ENCODE measurements at places on chromosomes 5 and 9.

DNA sequence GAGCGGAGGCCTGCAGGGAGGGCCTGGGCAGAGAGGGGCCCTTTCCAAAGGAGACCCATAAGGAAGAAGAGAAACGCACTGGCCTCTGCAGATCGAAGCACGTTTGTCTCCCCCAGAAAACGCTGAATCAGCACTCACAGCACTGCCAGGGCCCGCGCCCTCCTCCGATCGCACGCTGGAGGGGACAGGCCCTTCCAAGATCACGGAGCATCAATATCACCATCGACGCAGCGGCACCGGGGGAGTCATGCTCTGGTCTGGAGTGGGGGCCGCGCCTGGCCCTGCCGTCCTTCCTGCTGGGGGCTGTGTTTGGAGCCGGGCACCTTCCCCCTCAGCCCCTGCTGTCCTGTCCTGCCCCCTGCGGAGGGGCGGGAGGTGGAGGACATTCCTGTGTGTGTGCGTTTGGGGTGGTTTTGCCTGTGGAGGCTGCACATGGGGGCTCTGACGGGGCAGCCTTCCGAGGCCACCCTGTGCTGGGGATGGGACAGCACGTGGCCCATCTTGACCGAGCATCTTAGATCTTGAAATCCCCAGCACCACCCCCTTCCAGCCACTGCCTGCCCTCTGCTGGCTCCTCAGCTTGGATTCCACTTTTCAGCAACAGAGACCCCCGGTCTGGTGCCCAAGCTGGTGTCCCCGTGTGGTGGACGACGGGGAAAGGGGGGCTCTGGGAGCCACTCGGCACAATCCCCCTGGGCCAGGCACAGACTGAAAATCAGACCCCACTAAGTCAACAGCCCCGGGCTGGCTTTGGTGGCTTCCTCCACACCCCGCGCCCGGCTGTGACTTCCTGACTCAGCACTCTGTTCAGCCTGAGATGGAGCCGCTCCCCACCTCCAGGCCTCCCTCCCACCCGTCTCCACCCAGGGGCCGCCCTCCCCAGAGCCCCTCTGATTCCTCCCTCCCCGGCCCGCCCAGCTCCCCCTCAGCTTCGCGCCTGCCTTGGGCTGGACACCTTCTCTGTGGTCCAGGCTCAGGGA lies 8.3 kb downstream of the TMEM250 start:
- DNase-seq = no peak

DNA sequence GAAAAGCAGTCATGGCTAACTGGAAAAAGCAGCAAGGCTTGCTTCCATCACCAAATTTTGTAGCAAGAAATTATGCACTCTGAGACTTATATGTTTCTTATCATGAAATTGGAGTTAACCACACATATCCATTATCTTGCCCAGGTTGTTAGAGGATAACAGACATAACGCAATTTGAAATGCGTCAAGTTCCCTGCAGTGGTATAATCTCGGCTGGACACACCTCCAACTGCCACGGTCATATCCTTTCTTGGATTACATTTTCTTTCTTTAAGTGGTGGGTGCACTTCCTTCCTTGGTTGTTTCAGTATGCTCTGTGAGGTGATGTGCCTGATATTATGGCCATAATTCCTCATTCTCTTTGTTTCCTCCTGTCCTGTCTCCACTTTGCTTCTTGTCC lies 695.0 kb upstream of the DMAC1 start:
- DNase-seq = no peak

- peak; percentile 24 for DNase-seq
Measured at GRCh38 chr9:128420651-128421481, at the start of gene CERCAM. Gene CERCAM, plus strand, starts transcription at chr9:128420857. Its CDS starts 21 bp downstream, at chr9:128420878.

GRCh38 chr9:1580215-1580614 lies 434.9 kb upstream of the SMARCA2 start:
- DNase-seq = no peak

- no peak for DNase-seq
Measured at GRCh38 chr9:97773091-97773490, 76.0 kb upstream of the XPA start.

GRCh38 chr9:25678147-25678666 lies at the start of gene TUSC1:
Gene TUSC1, minus strand, starts transcription at chr9:25678444. Its CDS starts 132 bp downstream, at chr9:25678312.
- DNase-seq = no peak

GRCh38 chr9:99199938-99200539 lies 21.7 kb downstream of the ALG2 start:
- no peak for DNase-seq

DNA sequence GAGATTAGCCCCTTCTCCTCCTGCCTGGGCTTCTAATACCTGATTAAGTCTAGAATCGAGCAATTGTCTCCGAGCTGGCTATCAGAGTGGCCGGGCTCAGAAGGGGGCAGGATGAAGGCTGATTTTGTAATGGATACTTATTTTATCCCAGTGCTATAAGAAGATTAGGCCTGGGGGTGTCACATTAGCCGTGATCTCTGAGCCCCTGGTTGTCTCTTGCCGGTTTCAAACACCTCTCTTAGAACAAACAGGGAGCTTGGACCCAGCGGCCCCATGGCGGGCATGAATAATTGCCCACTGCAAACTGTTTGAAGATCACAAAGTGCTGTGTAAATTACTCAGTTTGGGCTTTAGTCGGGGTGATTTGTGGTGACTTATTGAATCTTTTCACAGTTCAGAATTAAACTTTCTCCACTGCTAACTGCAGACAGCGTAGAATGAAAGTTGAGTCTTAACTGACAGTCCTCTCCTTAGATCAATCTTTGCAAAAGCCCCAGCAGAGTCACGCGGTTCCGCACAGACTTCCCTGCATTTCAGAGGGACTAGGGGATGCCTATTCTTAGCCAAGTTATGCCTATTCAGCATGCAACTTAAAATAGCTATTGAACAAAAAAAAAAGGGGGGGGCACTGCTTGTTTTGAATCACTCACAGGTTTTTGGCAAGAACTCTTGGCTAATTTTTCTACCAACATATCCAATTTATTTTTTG lies 200.6 kb upstream of the IRX1 start:
- DNase-seq = no peak

DNA sequence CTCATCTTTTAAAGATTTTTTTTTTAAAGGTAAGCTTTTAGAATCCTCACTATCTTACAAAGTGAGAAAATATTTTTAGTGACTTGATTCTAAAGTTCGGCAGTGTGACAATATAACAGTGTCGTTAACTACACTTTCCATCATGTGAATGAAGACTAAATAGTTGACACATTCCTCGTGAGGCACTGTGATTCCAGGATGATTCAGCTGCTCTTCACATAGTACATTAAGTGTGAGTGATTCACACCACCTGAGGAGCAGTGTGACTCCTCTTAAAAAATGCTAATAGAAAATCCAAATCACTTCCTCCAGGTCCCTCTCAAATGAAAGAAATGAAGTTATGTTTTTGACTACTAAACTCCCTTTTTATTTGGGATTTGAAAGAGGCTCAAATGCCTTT lies 589.5 kb downstream of the GABRG2 start:
- DNase-seq = no peak

DNA sequence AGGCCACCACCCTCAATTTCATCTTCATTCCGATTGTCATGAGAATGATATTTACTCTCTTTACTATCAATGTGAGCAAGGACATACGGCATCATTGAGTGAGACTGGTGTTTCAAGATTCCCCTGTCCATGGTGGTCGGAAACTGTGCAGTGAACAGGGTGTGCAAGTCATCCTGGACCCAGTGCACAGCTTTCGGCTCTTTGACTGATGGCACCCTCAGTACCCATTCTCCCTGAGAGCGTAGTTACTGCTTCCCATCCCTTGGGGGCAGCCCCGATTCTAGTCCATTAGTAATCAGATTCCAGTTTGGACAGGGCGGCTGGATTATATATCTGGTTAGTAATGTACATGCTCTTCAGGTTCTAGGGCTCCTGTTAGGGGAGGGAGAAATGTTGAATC lies 61.7 kb upstream of the SUB1 start:
- DNase-seq = no peak

- DNase-seq = no peak
Measured at GRCh38 chr5:140042393-140042642, 781 bp downstream of the NRG2 start.

GRCh38 chr5:77389746-77390145 lies 102.4 kb downstream of the WDR41 start:
- DNase-seq = no peak

DNA sequence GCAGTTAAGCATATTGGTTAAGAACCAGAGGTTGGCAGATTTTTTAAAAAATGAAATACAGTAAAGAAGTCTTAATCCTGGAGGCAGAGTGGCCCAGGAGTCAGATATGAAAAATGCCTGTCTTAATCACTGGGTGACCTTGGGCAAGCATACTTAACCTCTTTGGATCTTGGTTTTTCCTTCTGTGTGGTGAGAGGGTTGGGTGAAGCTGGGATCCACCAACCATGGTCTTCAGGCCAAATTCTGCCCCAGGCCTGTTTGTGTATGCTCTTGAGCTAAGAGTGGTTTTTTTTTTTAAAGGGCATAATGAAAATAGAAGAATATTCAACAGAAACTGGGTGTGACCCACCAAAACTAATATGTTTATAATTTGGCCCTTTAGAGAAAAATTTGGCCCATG lies 20.0 kb upstream of the TEX48 start:
- DNase-seq = no peak

DNA sequence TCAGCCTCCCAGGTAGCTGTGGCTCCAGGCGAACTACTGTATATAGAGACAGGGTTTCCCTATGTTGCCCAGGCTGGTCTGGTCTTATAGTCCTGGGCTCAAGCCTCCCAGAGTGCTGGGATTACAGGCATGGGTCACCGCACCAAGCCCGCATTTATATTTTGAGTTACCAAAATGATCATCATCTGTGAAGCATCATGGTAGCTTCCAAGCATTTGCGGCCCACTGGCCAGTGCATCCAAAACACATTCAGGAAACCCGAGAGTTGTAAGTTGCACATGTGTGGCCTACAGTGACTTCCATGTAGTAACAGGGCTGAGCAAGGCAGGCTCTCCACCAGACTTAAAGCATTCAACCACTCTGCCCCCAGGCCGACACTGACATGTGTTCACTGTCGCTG lies 2.3 kb downstream of the BRD3OS start:
- no peak for DNase-seq

- DNase-seq = no peak
Measured at GRCh38 chr9:133930682-133931485, 61.2 kb downstream of the VAV2 start.

GRCh38 chr5:7678030-7678429 lies 172.9 kb downstream of the CFAP90 start:
- no peak for DNase-seq

GRCh38 chr9:77751341-77752091 lies 103.4 kb upstream of the GNA14 start:
- no peak for DNase-seq

- DNase-seq = no peak
Measured at GRCh38 chr5:24633715-24634325, 11.0 kb downstream of the CDH10 start.

GRCh38 chr5:91632871-91633270 lies 249.8 kb upstream of the ARRDC3 start:
- no peak for DNase-seq

DNA sequence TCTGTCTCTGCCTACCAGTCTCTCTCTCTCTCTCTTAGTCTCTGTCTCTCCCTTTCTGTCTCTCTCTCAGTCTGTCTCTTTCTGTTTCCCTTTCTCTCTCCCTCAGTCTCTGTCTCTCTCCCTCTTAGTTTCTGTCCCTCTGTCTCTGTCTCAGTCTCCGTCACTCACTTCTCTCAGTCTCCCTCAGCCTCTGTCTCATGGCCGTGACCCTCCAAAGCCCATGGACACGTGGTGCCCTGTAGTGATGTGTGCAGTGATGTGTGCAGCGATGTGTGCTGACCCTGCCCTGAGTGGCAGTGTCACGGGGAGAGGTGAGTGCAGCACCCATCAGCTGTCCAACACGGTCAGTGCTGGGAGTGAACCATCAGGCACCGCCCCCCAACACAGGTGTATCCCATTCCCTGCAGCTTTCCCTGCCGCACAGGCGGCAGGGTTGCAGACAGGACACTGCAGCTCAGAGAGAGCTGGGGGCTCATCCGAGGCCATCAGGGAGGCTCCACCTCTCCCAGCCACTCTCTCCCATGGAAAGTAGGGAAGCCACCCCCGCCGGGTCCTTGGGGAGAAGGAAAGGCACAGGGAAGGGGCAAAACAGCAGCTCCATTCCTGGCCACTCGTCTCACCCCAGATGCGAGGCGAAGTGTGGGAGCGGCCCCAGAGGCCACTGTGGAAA lies 794 bp upstream of the LRRC14B start:
- no peak for DNase-seq

DNA sequence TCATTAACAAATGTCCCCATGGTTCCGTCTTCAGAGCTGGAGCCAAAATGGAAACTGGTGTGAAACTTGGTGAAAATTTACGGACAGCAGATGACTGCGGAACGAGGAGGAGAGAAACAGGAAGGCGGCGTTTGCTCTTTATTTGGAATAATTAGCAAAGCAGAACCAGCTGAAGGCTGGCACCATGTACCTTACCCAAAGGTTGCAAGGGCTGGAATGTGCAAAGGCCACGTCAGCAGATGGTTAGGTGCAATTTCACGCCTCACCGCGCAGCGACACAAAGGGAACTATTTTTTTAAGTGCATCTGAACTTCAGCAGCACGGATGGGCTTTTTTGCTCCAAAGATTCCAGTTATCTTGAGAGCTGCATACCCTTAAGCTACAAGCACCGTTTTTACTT lies 127.4 kb downstream of the COL23A1 start:
- DNase-seq = no peak

- DNase-seq = no peak
Measured at GRCh38 chr9:4356306-4356705, 56.4 kb upstream of the GLIS3 start.

GRCh38 chr5:95760273-95761191 lies 29.4 kb downstream of the RHOBTB3 start:
- DNase-seq = no peak

GRCh38 chr5:111670826-111671492 lies 86.0 kb downstream of the NREP start:
- DNase-seq = no peak

GRCh38 chr9:2262386-2263071 lies 247.4 kb downstream of the SMARCA2 start:
- no peak for DNase-seq

DNA sequence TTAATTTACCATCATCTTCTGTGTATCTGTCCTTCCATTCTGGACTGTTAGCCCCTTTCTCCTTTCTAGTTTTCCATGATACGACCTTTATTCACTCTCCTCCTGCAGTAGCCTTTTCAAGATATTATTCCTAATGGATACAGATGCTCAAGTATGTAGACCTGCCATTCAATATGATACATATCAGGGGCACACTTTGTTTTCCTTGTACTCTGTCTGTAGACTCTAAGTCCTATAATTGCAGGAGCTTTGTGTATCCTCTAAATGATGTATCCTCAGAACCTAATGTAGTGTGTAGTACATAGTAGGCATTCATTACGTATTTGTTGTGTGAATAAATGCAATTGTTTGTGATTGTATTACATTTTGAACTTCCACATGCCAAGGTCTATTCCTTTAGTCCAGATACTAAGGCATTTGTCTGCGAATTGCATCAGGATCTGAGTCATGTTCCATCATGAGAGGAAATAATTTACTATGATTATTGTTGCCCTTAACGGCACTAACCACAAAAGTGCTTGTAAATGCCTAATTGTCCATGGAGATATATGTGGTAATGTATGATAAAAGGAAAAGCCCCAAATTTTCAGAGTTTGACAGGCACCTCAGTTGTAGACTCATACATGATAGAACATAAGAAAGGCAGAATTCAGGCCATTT lies 57.1 kb upstream of the IZUMO3 start:
- no peak for DNase-seq

GRCh38 chr9:71853084-71853483 lies 57.9 kb downstream of the ABHD17B start:
- DNase-seq = no peak

Measured in stimulated activated CD8-positive, alpha-beta memory T cell treated with anti-CD3 and anti-CD28 coated beads, Interleukin-4, amount 100 ng/mL, for 4 hours (primary cell).